Thyroid gland (tissue), 4 donors: ENCODE measurements at places on chromosomes 2 and 18.
A peak's percentile ranks its signal among the peaks of the same experiment; 100 is the strongest.

DNA sequence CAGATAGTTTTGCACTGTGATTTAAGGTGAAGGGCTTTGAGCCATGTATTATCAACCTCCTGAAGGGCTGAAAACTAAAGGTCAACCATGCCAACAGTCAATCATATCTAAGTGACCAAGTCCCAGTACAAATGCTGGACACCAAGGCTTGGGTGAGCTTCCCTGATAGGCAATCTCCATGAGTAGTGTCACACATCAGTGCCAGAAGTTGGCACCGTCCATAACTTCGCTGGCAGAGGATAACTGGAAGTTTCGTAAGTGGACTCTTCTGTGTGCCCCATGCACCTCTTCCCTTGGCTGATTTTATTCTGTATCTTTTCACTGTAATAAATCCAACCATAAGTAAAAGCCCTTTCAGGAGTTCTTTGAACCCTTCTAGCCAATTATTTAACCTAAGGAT is 13.2 kb downstream of the REV1 start:
- no peak for DNase-seq

- DNase-seq: no peak
Observed at GRCh38 chr2:70083344-70084156, 3.7 kb upstream of the PCBP1 start.

DNA sequence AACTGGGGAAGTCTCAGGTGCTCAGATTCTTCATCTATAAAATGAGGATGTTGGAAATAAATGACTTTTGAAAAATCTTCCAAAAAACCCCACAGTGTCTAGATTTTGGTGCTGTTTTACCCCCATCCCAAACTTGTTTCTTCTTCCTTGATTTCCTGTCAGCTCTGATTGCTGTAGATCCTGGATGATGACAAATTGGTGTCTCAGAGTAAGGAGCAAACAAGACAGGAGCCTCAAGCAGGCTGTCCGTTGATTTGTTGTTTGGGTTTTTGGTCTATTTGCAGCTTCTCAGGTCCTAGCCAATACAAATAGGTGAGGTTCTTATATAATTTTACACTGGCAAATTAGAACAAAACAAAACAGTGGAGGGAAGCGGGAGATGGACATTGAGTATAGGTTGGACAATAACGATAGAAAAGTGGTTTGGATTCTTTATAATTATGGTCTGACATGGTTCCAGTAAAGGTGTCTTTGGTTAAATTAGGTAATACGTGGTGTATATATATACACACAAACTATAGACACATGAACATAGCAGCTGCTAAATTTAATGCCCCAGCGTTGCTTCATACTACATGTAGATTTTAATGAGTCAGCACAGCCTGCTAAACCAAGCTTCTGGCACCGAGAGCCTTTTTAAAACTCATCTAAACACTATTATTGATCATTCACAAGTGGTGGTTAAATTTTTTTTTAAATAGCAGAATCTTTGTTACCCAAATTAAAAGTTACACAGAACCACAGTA is 142.5 kb downstream of the FMNL2 start:
- no peak for DNase-seq

DNA sequence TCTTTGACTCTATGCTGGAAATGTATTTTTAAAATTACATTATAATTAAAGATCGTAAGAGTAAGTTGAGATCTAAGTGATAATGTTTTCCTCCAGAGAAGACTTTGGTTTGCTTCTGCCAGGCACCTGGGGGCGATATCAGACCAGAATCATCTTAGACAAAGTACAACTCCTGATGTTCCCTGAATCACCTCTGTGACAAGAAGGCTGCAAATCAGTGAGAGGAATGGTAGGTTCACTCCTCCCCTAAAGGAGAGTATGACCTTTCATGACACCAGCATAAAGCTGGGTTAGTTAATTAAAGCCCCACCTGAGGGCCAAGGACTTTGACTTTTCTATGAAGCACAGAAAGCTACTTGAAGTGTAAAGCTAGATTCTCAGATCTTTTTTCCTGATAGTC is 114.4 kb upstream of the DTNA start:
- DNase-seq: peak; percentile 52

DNA sequence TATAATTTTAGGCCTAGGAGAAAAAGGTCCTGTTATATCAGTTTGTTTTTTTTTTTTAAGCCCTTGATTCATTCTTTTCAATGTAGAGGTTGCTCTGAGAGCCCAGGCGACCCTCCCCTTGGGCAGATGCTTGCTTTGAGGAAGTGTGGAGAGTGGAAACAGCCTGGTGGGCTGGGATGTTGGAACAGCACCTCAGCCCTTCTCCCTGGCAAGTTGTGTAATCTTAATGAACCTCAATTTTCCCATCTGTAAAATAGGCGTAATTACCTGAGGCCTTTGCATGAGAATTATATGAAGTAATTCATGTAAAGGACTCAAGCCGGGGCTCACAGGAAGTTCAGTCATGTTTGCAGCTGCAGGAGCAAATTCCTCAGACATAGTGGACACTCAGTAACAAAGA is 49.7 kb upstream of the POMC start:
- no peak for DNase-seq

- no peak for DNase-seq
Observed at GRCh38 chr2:207845202-207845864, 75.6 kb upstream of the FZD5 start.

GRCh38 chr2:44825702-44826101 is 115.8 kb upstream of the SIX3 start:
- no peak for DNase-seq

- no peak for DNase-seq
Observed at GRCh38 chr2:3747032-3747654, 43.8 kb downstream of the DCDC2C start.

DNA sequence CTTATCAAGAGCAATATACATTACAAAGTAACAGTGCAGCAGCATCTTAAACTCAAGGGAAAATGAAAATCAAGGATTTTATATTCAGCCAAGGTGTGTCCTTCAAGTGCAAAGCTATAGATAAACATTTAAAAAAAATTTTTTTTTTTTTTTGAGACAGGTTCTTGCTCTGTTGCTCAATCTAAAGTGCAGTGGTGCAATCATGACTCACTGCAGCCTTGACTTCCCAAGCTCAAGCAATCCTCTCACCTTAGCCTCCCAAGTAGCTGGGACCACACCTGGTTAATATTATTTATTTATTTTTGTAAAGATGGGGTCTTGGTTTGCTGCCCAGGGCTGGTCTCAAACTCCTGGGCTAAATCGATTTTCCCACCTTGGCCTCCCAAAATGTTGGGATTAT is 9.0 kb downstream of the CDKL4 start:
- DNase-seq: no peak

- no peak for DNase-seq
Observed at GRCh38 chr2:97714084-97714949, 941 bp downstream of the ZAP70 start.

DNA sequence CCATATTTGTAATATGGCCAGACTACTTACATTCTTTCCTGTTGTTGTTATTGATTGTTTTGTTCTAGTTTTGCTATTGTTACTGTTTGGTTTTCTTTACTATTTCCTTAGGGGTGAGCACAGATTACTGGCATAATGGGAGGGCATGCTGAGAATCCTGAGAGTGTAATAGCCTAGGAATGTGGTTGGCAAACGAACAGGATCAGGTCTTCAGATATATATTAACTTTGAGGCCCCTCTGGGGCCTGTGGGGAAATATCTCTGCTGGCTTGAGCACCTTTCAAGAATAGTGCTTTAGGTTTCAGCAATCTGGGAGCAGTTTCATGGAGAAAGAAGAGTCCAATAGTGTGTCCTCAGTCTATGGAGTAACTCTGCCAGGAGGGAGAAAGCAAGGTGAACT is 144.4 kb downstream of the THSD7B start:
- no peak for DNase-seq

DNA sequence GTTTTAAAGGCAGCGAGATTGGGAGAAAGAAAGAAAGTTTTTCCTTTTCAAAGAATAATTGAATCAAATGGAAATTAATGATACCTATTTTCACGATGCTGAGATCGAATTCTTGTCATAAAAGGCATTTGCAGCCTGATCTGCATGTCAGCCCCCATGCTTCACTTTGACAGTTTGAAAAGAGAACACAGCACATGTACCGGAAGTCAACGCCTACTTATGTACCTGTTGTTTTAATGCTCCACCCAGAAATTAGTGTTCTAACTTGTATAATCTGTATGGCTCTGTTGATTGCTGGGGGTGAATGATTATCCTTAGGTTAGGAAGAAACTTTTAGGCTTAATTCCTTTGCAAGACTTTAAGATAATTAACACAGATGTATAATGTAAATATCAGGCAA is 31.0 kb downstream of the EEF1B2 start:
- no peak for DNase-seq

- no peak for DNase-seq
Observed at GRCh38 chr2:85642725-85643124, 25.3 kb downstream of the SFTPB start.

GRCh38 chr2:134338208-134338607 is 84.3 kb downstream of the MGAT5 start:
- DNase-seq: no peak

- no peak for DNase-seq
Observed at GRCh38 chr18:8615397-8616027, 6.3 kb downstream of the RAB12 start.

GRCh38 chr2:39492095-39492590 is 55.1 kb upstream of the MAP4K3 start:
- no peak for DNase-seq

- DNase-seq: peak; percentile 34
Observed at GRCh38 chr18:32271672-32272208, 81.9 kb downstream of the MEP1B start.

DNA sequence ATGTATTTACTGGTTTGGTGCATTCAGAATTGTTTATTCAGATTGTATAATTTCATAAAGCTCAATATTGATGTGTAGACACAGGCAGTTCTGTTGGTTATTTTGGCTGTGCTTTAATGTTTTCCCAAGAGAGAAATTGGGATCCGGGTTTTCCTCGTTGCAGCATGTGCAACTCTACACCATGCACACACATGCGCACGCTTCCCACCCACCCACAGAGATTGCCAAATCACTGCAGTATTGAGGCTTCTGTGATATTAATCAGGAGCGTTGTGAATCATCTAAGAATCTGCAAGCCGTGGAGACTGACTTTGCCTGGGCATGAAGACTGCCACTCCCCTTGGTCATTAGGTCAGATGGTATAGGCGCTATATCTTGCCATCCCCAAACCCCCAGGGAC is 571.5 kb downstream of the SLC4A3 start:
- DNase-seq: no peak

- DNase-seq: no peak
Observed at GRCh38 chr2:161825429-161825828, 201.2 kb downstream of the SLC4A10 start.

DNA sequence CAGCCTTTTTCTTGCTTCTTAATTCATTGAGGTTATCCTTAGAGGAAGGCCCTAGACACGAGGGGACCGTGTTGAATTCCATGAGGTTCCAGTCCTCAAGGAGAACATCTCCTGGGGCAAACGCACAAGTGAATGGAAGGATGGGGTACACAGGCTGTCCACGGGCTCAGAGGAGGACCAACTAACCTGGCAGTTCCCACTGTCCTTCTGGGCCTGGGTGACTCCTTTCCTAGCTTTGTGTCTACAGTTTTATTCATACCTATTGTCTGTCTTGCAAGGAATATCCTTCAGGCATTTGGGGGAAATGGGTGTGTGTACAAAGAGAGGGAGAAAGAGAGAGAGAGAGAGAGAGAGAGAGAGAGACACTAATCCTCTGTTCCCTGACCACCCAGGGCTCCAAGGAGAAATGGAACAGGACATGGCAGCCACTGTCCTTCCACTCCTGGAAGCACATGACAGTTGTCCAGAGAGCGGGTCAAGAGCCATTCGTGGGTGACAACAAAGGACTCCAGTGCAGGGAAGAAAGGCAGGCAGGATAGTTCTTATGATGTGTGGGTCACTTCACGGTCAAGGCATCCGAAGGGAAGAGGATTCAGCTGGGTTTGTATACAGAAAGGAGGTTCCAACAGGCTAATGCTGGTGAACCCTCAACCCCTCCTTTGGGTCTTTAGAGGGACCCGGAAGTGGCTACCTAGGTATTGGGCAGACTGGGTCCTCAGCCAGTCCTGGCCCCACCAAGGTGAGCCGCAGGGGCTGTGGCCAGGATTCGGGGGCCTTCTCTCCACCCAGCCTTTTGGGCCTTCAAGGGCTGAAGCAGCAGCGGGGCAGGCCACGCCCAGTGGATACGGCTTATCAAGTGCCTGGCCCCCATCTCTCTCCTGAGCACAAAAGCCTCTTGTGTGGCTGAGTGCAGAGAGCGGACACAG is 150.6 kb downstream of the MYCN start:
- peak; percentile 7 for DNase-seq

GRCh38 chr2:12642332-12642731 is 74.4 kb upstream of the TRIB2 start:
- DNase-seq: no peak

DNA sequence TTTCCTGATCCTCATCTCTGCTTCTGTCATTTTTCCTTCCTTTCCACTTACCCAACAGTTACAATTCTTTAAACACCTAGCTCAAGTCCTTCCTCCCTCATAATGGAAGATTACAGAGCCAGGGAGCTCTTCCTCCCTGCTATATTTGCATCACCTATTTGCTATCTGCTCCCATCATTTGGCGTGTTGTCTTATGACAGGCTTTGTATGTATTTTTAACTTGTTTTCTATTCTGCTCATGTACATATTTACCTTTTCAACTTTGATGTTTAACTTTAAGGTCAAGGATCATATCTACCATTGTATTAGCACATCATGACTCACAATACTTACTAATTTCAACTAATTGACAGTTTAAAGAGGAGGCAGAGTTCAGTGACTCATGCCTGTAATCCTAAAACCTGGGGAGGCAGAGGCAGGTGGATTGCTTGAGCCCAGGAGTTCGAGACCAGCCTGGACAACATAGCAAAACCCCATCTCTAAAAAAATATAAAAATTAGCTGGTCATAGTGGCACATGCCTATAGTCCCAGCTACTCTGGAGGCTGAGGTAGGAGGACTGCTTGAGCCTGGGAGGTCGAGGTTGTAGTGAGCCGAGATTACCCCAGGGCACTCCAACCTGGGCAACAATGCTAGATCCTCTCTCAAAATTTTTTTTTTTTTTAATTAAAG is 308.0 kb upstream of the STON1 start:
- no peak for DNase-seq

DNA sequence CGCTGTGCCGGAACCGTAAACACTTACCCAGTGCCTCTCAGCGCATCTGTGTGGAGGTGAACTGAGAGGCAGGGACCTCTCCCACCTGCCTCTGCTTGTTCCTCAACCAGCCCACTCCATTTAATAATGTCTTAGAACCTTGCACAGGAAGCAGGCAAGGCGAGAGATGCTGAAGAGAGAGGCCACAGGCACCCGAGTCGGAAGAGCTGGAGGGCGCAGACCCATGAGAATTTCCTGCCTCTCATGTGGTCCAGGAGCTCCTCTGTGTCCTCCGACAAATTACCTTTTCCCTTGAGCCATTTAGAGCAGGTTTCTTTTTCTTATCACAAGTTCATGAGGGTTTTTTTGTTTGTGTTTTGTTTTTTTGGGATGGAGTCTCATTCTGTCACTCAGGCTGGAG is 4.9 kb upstream of the RFX8 start:
- DNase-seq: no peak
